NCI-H2171 treated with DMSO at 0.1 percent for 48 hours (cell line): ENCODE measurements at places on chromosomes 6 and 20.

- peak; percentile 39 for DNase-seq
Observed at GRCh38 chr20:45890077-45890984, 677 bp downstream of the NEURL2 start.

DNA sequence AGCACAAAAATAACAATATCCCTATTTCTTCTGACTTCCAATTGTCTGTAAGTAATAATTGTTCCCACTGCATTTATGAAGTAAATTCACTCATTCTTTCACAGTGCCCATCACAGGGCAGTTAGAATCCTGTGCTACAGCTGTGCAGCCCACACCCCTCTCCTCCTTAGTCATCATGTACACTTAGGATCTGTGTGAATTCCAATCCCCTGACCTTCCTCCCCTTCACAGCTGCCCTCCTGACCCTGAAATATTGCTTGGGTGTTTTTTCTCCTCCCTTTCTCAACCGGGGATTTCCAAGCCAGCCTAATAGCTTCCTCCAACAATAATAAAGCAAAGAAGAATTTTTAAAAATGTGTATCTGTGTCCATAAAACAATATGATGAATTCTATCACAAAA lies 91.5 kb upstream of the BEND6 start:
- no peak for DNase-seq

DNA sequence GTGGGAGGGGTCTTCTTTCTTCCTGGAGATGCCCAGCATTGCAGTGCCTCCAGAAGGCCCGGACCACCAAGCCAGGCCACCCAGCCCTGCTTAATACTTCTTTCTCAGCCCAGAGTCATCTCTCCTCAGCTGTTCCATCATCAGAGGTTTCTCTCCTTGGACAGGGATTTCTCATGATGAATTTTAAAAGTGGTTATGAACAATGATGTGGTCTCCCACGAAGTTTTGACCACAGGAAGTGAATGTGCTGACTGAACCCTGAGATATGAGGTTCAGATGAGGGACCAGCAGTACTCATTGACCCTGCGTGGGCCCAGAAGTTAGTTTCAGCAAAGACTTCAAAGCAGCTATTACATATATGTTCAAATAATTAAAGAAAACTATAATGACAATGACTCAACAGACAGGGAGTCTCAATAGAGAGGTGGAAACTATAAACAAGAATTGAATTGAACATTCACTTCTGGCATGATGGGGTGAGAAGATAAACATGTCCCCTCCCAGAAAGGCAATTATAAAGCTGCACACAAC lies 114.5 kb upstream of the SLC22A16 start:
- no peak for DNase-seq

DNA sequence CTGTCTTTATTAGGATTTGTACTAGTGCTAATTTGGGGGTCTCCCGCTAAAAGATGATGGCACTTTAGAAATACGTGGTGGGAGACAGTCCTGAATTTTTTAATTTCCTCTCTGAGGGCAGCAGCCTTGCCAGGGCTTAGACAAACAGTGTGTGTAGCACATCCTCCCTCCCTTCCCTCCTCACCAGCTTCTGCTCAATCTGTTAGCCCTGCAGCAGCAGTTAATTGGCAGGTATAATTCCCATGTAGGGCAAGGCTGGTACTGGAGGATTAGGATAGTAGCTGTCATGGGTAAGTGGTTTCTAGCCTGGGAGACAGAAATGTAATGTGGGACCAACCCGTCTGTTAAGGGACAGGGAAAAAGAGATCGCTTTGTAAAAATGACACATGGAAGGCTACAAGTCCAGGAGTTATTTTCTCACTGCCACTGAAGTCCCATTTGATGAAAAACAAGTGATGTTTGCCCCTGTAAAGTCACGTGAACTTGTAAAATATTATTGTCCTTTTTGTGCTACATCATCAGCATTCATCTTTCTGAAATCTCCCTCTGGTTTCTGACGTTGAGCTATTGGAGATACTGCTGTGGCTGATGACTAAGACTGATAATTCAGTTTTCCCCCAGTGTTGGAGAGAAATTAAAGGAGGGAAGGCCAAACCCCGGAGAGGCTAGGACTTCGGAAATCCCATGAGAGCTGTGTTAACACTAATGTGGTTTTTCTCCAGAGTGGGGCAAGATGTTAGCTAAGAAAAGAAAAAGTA lies 40.6 kb downstream of the CTNNBL1 start:
- DNase-seq: peak; percentile 97

GRCh38 chr6:137761072-137761471 lies 106.0 kb upstream of the TNFAIP3 start:
- no peak for DNase-seq

- DNase-seq: no peak
Observed at GRCh38 chr6:33207552-33208090, 679 bp upstream of the RING1 start.

- DNase-seq: no peak
Observed at GRCh38 chr6:142569676-142570075, 267.9 kb downstream of the ADGRG6 start.

GRCh38 chr20:47792021-47792618 lies 6.8 kb upstream of the SULF2 start:
- peak; percentile 83 for DNase-seq

DNA sequence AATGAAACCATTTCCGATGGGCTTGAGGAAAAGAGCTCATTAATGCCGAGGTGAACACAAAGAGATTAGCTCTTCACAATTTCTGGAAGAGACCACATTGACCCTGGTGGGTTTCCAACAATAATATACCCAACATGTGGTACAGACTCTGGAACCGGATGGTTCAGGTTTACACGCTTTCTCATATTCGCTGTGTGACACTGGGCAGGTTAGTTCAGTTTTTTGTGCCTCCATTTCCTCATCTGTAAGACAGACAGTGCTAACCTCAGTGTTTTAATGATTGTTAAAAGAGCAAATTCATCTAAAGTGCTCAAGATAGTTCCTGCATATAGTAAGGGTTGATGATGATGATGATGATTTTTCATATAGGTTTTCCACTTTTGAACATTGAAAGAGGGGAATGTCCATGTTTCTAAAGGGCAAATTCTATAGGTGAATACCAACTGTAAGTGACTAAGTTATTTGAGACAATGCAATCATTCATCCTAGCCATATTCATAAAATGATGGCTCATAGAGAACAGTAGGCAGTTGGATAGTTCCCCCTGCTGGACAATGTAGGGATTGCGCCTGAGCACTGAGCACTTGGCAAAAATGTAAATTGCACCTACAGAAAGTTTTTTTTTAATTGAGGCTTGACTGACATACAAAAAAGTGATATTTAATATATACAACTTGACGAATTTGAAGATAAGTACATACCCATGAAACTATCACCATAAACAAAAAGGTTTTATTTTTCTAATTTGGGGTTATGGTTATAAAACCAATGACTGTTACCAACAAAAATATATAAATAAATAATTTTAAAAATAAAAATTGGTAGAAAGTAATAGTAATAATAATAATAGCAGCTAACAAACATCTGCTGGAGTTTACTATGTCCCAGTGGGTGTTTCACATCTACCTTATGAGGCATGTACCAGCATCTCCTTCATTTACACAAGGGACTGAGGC lies 2.1 kb upstream of the PERP start:
- DNase-seq: peak; percentile 89

- no peak for DNase-seq
Observed at GRCh38 chr20:59177266-59178250, 13.9 kb downstream of the ZNF831 start.

- DNase-seq: no peak
Observed at GRCh38 chr20:58759947-58760346, 67.3 kb downstream of the NPEPL1 start.

- no peak for DNase-seq
Observed at GRCh38 chr20:59242714-59243626, 57.4 kb upstream of the EDN3 start.

GRCh38 chr6:38420207-38420606 lies 219.5 kb downstream of the BTBD9 start:
- no peak for DNase-seq

DNA sequence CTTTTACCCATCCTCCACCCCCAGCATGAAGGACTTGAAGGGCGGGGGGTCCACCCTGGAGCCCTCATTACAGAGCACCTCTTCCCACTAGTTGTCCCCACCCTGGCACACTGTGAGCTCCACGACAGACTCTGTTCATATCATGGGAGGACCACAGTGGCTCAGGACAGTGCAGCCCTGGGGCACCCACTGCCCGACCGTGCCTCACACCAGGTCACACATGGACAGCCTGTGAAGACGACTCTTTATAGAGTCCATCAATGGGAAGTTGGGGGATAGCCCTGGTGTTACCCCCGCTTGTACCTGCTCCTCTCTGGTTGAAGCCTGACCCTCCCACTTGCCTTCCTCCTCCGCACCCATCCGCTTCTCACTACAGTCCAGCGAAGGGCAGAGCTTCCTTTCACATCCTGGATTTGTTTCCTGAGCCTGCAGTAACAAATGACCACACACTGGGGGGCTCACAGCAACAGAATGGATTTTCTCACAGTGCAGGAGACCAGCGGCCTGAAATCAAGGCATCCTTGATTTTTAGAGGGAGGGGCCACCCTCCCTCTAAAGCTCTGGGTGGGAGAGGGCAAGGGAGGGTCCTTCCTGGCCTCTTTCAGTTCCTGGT lies 15.5 kb downstream of the ZNF831 start:
- no peak for DNase-seq

GRCh38 chr6:160069459-160069858 lies 52.2 kb upstream of the SLC22A1 start:
- DNase-seq: no peak

DNA sequence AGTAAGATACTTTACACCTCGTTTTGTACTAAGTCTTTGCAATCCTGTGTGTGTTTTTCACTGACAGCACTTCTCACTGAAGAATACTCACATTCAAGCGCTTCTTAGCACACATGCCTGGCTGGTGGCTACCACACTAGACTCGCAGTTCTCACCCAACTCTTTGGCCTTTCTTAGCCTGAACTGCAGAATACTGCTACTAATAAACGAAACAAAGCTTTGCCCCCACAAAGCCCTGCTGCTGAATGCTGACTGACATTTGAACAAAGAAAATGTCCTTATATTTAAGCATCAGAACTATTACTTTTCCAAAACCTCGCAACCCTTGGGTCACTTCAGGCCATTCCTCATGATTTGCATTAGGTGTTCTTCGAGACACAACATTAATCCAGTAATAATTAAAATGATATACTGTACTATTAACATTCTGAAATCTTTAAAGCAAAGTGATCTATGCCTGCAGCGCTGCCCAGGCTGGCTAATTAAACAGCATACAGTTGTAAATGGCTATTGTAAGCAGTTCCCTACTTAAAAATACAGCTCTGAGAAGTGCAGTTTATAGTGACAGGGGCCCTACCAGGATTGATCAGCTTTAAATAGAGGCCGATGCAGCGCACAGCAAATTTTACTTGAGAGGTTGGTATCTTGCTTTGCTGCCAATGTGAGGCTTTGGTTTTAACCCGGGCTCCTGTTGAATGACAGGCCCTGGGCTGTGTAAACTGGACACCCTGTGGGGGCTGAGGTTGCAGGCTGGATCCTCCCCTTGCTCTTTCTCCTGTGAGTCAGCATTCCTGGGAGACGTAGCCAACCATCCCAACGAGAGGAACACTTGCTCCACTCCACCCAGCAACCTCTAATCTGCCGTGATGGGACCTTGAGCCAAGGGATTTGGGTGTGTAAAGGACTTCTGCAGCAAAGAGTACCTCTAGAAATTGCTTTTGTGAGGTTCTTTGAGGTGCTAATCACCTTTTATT lies 899.0 kb downstream of the TFAP2A start:
- no peak for DNase-seq

- no peak for DNase-seq
Observed at GRCh38 chr20:59580146-59580946, 24.0 kb upstream of the PHACTR3 start.

- no peak for DNase-seq
Observed at GRCh38 chr6:130893277-130893676, 66.1 kb downstream of the SMLR1 start.

DNA sequence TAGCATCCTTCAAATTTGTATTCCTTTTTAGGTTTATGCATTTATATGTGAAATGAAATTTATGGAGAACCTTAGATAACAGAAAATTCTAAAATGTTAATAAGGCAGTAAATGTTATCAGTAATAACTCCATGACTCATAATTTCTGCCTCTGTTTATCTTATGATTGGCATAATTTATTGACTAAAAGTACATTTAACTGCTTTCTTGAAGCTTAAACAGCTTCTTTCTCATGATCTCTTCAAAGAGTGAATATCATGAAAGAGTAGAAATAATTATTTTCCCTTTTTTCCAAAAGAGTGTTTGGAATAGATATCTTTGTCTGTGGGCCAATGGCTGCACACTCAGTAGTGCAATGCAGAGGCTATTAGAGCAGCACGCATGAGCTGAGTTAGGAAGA lies 91.3 kb downstream of the SHLD1 start:
- no peak for DNase-seq

DNA sequence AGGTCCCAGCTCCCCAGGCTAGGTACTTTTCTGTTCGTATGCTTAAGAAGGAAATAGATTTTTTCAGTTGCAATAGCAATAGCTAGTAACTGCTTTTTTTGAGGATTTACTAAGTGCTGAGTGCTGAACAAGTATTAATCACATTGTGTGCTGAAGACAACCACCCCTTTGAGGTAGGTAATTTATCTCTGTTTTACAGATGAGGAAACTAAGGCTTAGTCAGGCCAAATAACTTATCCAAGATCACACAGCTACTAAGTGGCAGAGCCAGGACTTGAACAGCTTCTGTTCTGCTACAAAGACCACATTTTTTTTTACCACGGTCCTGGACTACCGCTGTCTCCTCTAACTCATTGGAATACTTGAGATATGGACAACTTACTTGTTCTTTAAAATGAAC lies 39.8 kb downstream of the LRRN4 start:
- DNase-seq: no peak

DNA sequence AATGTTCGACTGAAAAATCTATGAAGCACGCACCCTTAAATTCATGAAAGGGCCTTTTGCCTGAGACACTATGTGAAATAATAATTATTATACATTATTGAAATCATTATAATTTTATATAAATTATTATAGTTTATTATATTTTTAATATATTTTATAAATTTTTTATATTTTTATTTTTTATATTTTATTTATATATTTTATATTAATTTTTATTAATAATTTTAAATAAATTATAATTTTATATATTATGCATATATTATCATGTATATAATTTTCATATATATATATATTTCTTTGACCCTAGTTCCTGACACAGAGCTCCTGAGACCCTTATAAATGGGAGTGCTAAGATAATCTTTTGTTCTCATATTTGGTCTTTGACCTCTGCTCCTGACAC lies 13.5 kb downstream of the NCR2 start:
- DNase-seq: no peak

DNA sequence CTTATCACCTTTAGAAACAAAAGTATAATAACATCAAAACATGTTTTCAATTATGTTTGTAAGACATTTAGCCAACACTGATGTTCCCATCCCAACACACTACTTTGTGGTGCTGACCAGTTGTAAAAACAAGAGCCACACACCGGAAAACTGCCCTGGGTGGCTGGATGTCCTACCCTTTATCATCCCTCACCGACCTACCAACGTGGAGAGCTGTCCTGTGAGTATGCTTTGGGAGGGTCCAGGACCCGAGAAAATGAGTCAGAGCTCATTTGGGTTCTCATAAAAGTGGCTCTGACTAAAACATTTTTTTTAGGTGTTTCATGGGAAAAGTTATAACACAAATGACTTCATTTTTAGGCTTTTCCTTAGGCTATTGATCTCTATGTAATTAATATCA lies 29.3 kb upstream of the CTAGE9 start:
- no peak for DNase-seq

- DNase-seq: no peak
Observed at GRCh38 chr20:53926428-53927028, 143.9 kb downstream of the BCAS1 start.

GRCh38 chr20:11174861-11175260 lies 501.1 kb upstream of the JAG1 start:
- no peak for DNase-seq

- no peak for DNase-seq
Observed at GRCh38 chr6:12967686-12968085, 251.1 kb downstream of the PHACTR1 start.
